ENCODE measurements at places on chromosomes 2 and 18. TPM values are rescaled to one million over a fixed set of nuclear protein-coding genes. Genes with fewer than 3 reads are reported as not detected.

The LNPK gene
- total RNA-seq: 13.6 TPM

The CYTIP gene
- not detected for total RNA-seq

The KIAA2012 gene
- total RNA-seq: not detected

The ANKRD30B gene
- not detected for total RNA-seq

The SUPT7L gene
- total RNA-seq: 16.0 TPM

The PDE1A gene
- total RNA-seq: under 0.01 TPM

The DPYSL5 gene
- total RNA-seq: not detected

The PLEKHH2 gene
- 0.28 TPM for total RNA-seq

The SPP2 gene
- total RNA-seq: not detected

The LYPD6B gene
- total RNA-seq: not detected

The UGT1A5 gene
- not detected for total RNA-seq

The MDH1 gene
- 130 TPM for total RNA-seq

The C2orf92 gene
- total RNA-seq: 1.2 TPM

The INPP5D gene
- 26.9 TPM for total RNA-seq

The CHST9 gene
- not detected for total RNA-seq

The SP140 gene
- total RNA-seq: not detected

The MYO7B gene
- 0.47 TPM for total RNA-seq

The MARCHF7 gene
- 71.7 TPM for total RNA-seq

The RNF125 gene
- 0.09 TPM for total RNA-seq

The ATP9B gene
- total RNA-seq: 23.5 TPM

The CXCR4 gene
- 76.6 TPM for total RNA-seq

The RASGRP3 gene
- total RNA-seq: 8.4 TPM

The PJVK gene
- total RNA-seq: 0.66 TPM

The ZNF24 gene
- total RNA-seq: 27.1 TPM

The FNDC4 gene
- 30.1 TPM for total RNA-seq

The GREB1L gene
- 1.2 TPM for total RNA-seq

The TUBA4B gene
- total RNA-seq: not detected

The PPP1R1C gene
- not detected for total RNA-seq

The POTEJ gene
- 0.09 TPM for total RNA-seq

The RTP5 gene
- not detected for total RNA-seq

The HNMT gene
- 1.7 TPM for total RNA-seq

The GAREM1 gene
- total RNA-seq: 1.9 TPM

The CD8B2 gene
- total RNA-seq: not detected

The SERPINB3 gene
- not detected for total RNA-seq

The SCG2 gene
- total RNA-seq: 0.38 TPM

The MALL gene
- total RNA-seq: 21.3 TPM

The ADCYAP1 gene
- total RNA-seq: 0.94 TPM

All from endothelial cell of coronary artery (primary cell).